Stimulated activated CD4-positive, alpha-beta T cell treated with anti-CD3 and anti-CD28 coated beads, Interleukin-1b, Interleukin-23, amount 100 ng/mL, for 48 hours (primary cell): ENCODE measurements at places on chromosomes 4 and X.
A peak's percentile ranks its signal among the peaks of the same experiment; 100 is the strongest.

- DNase-seq = peak; percentile 82
Measured at GRCh38 chr4:151014521-151015458, at the start of gene LRBA. Gene LRBA, minus strand, starts transcription at chr4:151015284. Its CDS starts 642 bp downstream, at chr4:151014642.

- DNase-seq = no peak
Measured at GRCh38 chr4:121360495-121360894, 20.3 kb downstream of the QRFPR start.

DNA sequence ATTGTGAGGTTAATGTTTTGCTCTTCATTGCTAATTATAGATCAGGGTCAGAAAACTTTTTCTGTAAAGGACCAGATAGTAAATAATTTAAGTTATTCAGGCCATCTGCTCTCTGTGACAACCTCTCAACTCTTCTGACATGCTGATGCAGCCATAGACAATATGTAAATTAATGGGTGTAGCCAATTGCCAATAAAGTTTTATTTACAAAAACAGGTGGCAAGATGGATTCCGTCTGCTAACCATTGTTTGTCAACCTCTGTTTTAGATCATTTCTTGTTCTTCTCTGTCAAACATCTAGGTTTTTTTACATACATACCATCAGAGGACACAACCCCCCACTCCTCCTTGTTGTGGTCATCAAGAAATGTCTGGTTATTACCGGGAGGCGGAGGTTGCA lies 33.7 kb downstream of the ASB9 start:
- DNase-seq = no peak

- no peak for DNase-seq
Measured at GRCh38 chr4:119106036-119107000, 29.3 kb upstream of the MYOZ2 start.

- DNase-seq = no peak
Measured at GRCh38 chr4:143188136-143189088, 3.7 kb downstream of the USP38 start.

- DNase-seq = no peak
Measured at GRCh38 chr4:27592738-27593137, 732.1 kb downstream of the STIM2 start.

DNA sequence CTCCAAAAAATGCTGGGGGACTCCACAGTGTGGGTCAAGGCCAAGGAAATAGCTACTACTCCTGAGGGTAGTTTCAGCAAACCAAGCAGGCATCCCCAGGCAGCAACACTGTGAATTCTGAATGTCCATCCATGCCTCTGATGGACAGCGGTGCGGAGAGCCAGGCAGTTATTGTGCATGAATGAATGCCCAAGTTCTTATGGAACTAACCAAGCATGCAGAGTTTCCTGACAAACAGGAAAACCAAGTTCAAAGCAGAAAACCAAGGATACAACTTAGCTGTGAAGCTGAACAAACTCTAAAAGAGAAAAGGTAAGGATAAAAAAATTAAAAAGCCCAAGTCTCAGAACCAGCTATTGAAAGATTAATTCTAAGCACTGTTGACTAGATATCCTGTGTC lies 642.6 kb upstream of the HS3ST1 start:
- no peak for DNase-seq

- DNase-seq = no peak
Measured at GRCh38 chr4:34720571-34720970, 1523.7 kb downstream of the ARAP2 start.

GRCh38 chr4:61501812-61502211 lies 301.7 kb downstream of the ADGRL3 start:
- no peak for DNase-seq

DNA sequence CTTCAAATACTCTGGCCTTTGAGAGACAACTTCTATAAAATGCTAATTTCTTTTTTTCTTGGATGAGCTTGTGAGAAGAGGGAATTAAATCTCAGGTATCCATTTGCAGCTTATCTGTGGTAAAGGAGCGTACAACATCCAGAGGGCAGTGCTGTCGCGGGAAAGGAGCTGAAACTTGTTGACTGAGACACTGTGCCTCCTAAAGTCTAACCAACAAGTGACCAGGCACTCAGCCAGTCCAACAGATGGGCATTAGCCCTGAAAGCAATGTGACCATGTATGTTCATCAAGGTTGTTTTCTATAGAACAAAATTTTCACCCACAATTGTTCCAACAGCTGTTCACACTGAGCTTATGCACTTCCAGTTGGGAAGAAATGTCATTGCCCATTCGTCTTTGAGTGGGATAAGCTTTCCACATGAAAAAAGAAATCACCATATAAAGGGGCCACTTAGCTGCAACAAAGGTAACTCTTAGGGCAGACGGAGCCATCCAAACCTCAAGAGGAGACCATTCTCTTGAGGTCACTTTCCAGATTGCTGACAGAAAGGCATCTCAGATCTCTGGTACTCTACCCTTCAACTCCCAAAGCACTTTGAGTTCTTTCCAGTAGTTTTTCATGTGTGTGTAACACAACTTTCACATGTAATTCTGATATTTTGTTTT lies 244.8 kb upstream of the NEIL3 start:
- no peak for DNase-seq
